ENCODE measurements at places on chromosomes 3 and 15.

DNA sequence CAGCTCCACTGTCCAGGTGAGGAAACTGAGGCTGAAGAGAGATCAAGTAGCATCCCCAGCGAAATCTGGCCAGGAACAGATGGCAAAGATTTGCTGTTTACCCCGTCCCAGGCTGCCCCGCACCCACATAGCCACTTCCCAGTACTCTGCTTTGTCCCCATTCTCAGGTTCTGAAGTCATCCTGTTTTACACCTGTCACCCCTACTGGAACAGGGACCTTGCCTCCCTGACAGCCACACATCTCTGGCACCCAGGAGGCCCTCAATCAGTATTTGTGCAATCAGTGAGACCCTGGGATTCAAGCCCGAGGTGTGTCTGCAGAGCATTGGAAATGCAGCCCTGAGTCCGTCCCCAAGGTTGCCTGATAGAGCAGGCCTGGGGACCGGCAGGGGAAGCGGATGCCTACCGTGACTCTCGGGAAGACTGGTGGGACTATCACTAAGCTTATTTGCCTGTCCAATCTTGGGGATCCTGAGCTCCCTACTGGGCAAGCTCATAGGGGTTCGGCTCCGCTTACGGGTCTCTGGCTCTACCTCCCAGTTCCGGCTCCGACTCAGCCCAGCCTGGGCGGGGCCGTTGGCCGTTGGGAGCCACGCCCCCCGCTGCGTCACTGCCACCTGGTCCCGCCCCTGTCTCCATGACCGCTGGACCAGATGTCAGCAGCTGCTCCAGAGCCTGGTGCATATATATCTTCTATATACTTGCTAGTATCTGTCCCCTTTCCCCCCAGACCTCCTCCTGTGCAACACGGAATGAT is 17.5 kb upstream of the FANCD2 start:
- peak; percentile 87 for DNase-seq

DNA sequence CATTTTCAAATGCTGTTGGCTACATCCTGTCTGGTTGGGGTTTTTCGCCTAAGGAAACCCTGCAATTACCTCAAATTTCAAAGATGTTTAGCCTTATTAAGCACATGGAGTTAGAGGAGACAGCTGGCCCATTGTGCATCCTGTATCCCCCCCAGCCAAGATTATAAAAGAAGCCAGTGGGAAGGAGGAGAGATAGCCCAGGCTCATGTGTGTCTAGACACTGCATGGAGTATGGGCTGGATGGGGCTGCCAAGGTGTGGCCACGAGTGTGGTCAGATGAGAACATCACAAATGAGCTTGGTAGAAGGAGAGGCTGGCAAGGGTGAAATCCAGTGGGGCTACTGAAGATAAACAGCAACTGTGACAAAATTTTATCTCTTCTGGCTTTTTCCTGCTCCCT is 270.0 kb upstream of the TBC1D5 start:
- DNase-seq = no peak

DNA sequence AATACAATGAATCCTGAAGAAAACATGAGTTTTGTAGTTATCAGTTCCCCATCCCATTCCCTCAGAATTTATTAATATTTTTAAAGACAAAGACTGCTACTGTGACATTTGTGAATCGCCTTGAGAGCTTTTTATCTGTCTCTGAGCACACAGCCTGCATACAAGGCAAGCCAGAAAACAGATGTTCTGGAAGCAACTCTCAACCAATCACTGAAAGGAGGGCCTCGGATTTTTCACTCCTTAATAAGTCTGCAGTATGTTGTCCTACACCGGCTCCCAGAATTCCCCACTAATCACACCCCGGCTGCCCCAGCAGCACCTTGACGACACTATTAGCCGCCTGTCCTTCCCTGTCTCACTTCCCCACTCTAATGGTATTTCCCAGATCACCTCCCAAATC is 138.5 kb downstream of the ZNF621 start:
- DNase-seq = no peak

GRCh38 chr3:52121464-52121805 is 32.8 kb downstream of the POC1A start:
- no peak for DNase-seq

- no peak for DNase-seq
Measured at GRCh38 chr3:171226794-171227193, 200.3 kb upstream of the SLC2A2 start.

- DNase-seq = no peak
Measured at GRCh38 chr15:26972636-26973035, 1.7 kb downstream of the GABRG3 start.

GRCh38 chr15:92226020-92226612 is 167.6 kb upstream of the ST8SIA2 start:
- DNase-seq = no peak

DNA sequence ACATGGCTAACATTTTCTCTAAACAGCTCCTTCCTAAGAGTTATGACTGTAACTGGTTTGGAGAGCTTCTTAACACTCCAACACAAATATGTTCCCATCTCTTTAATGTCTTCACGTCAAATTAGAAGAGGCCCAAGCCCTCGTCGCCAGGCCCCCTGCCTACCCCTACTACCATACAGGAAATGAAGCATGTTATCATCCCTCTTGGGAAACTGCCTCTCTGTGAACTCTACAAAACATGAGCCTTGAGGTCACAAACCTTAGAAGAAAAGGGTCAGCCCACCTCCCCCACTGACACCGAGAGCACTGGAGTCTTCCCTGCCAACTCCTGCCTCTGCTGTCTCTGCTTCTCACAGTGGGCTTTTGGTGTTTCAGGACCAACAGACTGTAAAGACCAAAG is 243.1 kb upstream of the STT3B start:
- DNase-seq = no peak

- no peak for DNase-seq
Measured at GRCh38 chr3:115385774-115386730, 237.3 kb upstream of the GAP43 start.

DNA sequence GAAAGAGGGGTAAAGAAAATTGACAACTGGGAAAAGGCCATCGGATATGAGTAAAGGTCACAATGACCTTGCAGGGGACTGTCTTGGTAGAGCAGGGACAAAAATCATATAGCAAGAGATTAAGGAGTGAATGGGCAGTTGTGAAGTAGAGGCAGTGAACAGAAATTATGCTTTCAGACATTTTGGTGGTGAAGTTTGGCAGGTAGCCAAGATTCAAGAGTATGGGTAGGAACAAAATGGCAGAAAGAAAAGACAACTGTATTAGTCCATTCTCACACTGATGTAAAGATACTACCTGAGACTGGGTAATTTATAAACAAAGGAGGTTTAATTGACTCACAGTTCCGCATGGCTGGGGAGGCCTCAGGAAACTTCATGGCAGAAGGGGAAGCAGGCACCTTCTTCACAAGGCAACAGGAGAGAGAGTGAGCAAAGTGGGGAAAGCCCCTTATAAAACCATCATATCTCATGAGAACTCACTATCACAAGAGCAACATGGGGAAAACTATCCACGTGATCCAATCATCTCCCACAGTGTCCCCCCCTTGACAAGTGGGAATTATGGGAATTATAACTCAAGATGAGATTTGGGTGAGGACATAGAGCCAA is 84.0 kb downstream of the CGNL1 start:
- DNase-seq = no peak

Measured in glutamatergic neuron (in vitro differentiated cells).